ENCODE measurements at places on chromosomes 2 and 18.
A peak's percentile ranks its signal among the peaks of the same experiment; 100 is the strongest.

DNA sequence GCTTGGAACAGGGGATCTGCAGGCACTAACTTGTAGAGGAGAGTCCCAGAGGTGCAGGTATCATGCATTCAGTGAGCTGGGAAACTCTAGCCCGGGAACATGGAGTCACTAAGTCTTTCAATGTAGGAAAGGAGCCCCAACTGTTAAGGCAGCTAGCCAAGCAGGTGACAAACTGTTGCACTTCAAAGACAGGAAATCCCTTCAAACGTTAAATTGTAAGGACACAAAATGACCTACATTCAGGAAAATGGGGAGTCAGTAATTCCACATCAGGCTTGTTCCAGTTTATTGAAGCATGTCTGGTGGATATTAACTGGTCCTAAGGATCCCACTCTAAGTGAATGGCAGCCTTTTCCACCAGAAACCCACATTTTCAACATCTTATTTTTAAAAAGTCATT, 364.5 kb downstream of the MTX2 start:
- DNase-seq: no peak

DNA sequence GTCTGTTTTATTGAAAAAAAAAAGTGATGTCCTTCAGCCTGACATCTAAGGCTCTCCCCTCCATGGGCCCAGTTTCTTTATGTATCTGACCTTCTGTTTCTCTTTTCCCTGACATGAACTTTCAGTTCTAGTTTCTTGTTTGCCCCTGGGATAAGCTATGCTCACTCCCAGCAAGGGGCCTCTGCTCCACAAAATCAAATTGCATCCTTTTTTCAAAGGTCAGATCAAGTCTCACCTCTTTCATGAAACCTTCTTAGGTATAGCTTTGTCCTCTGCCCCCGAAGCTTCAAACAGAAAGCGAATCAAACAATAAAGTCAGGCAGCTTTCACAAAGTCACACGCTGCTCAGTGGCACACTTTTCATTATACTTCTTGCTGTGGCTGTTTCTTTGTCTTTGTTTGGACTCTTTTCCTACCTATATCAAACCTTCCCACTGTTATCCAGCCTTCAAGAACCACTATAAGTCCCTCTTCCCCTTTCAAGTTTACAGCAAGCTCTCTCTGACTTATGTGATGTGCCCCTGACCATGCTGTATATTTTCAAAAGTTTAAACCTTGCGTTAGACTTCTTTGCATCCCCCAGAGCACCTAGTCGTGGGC, 23.3 kb downstream of the MAP3K19 start:
- DNase-seq: no peak

DNA sequence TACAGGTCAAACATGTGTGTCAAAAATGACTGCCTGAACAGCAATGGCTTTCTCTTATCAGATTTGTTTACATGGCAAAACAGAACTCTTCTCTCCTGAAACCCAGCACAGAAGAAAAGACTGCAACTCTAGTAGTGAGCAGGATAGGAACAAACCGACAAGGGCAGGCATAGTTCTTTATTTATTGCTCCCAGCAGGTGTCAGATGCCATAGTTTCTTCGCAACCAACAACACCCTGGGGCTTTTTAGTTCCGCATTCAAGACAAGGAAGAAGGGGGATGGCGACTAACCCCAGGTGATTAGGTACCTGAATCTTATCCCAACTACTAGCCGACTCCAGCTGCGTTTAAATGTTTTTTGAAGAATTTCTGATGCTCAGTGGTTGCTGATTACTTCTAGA, 367.5 kb upstream of the FIGN start:
- DNase-seq: no peak

DNA sequence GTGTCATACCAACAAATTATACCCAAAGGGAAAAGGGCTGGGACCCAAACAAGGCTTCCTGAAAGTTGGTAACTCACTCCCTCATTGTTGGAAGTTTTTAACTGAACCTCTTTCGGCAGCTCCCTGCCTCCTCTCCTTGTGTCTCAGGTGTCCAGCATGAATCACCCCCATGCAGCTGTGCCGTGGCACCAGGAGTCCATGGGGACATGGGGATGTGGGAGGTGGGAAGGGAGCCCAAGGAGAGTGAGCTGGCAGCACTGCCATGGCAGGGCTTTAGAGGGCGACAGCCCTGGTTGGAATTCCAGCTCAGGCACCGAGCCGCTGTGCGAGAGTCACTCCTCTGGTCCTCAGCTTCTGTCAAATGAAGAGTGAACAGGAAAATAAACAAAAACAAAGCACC, 12.5 kb upstream of the GYPC start:
- DNase-seq: peak; percentile 46

DNA sequence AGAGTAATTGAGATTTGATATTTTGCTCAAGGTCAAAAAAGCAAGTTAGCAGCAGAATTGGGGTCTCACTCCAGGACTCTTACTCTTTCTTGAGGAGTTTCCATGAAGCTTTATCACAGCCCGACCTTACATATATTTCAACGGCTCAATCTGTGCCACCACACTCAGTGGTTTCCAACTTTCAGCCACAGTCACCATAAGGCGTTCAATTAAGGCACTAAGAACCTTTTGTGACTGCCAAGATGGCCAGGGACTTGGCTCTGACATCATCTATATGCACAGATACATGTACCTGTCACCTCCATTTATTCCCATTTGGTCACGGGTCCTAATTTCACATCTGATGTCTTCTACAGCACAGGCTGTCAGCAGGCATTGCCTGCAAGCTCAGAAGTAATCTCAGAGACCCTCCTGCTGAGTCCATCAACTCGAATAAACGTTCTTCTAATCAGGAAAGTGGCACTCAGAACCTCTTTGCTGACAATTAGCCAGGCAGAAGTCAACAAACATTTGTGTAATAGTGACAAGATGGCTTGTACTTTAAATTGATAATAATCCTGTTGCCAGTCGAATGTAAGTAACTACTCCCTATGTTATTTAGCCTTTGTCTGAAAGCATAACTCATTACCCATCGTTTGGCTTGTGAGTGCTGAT, 16.1 kb downstream of the DYTN start:
- no peak for DNase-seq

DNA sequence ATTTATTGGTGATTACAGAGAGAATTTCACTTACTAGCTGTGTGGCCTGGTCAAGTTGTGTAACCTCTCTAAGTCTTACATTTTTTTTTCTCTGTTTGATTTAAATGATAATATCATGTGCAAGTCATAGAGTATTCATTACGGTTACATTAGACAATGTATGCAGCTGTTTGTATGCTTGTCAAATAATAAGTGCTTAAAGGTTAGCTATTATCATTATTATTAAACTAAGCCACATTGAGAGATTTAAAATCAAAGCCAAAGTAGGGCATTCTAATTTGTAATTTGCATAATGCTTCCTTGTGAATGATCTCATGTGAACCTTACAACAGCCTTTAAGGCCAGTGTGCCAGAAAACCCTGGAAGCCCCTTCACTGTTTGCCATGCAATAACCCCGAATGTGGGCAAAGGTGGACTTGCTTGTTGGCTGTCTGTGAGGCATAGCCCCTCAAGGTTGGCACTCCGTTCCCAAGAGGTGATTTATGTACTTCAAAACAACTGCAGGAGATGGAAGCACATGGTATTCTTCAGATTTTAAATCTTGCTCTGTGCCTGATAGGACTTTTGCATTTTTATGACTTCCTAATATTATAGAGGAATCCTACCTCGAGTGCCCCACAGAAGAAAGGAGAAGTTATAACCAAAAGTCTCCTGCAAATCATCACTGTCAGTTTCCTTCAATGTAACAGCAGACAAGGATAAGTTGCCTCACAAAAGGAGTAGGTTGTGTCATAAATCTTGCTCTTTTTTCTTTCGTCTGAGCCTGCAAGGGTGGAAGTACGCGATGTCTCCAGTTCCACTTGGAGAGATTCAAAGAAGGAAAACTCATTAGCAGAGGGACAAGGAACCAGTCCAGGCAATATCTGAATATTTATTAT, 272.0 kb downstream of the TGIF1 start:
- DNase-seq: no peak

GRCh38 chr2:123890148-123890547, 134.9 kb upstream of the CNTNAP5 start:
- DNase-seq: no peak
